ENCODE measurements at places on chromosomes 16 and 17.

- DNase-seq, result no peak
These were observed 24.9 kb downstream of the GP2 start for GRCh38 chr16:20302389-20302788.

- no peak for DNase-seq
These were observed 37.9 kb upstream of the ADCY7 start for GRCh38 chr16:50228364-50228868.

- DNase-seq, result no peak
These were observed 19.0 kb upstream of the NBR1 start for GRCh38 chr17:43151880-43152456.

GRCh38 chr16:25040543-25040942 is 25.4 kb upstream of the ARHGAP17 start:
- DNase-seq, result no peak

DNA sequence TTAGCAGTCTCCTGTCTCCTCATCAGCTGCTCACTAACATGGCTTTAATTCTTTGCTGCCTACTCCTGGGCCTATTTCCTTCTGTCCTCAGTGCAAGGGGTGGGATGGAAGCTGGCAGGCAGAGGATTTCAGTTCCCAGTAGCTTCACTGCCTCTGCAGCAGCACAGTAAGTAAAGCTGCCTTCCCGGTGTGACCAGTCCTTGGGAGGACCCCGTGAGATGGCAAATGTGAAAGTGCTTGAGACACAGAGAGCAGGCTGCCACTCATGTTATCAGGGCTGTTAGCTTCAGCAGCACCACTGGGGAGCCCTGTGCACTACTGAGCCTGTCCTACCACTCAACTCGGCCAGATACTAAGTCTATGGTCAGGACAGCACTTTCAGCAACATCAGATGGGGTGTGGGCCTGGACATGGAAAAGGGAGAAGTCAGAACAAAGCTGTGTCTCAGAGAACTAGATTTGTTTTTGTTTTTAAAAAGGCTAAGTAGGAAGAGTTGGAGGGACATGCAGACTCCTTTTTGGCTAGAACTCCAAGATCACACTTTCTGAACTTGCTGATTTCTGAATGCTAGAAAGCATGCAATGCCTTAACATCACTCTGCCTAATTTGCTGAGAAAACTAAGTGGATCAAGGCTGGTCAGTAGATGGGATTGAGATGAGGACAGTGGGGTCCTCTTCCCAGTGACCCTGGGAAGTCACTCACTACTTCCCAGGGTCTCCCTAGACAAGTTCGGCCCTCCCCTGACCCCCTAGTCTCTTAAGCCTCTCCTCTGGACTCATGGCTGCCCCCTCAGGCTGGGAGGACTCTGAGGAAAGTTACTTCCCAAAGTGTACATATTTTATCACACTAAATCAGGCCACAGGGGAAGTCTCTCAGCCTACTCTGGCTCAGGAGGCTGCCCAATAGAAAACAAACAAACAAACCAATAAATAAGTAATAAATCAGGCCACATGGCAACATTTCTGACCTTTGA is 1.1 kb downstream of the ACSF2 start:
- DNase-seq, result peak; percentile 62

GRCh38 chr17:47172696-47173565 is 16.2 kb downstream of the CDC27 start:
- no peak for DNase-seq

GRCh38 chr17:18377437-18378204 is at the start of gene EVPLL:
EVPLL (plus strand) TSS chr17:18377778; CDS start chr17:18380938, 3,160 bp downstream.
- no peak for DNase-seq

DNA sequence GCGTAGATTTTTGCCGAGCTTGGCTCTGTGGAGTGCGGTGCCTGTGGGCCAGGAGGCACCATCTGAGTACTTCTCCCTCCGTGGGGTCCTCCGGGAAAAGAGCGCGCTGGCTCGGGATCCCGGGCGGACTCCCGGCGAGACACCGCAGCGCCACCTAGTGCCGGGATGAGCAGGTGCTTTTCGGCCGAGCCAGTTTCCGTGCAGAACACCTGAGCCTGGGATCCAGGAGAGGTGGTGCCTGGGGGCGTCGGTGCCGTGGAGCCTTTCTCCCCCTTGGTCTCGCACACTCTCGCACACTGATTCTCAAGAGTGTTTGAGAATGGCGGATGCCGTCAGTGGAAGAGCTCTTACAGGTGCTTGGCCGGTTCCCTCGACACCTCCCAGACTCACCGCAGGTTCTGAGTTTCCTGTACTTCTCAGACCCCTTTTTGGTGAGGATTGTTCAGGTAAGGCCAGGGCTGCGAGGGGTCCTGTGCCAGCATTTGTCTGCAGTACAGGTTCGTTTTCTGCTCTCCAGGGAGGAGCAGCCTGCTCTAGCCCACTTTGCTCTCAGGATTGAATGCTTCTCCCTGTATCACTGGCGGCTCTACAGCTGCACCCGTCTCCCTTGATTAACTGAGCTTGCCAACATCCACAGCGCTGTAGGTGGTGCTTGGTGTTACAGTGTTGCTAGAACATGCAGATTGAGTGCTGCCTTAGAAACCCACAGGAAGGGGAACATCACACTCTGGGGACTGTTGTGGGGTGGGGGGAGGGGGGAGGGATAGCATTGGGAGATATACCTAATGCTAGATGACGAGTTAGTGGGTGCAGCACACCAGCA is 23.3 kb downstream of the TBCD start:
- DNase-seq, result peak; percentile 95

DNA sequence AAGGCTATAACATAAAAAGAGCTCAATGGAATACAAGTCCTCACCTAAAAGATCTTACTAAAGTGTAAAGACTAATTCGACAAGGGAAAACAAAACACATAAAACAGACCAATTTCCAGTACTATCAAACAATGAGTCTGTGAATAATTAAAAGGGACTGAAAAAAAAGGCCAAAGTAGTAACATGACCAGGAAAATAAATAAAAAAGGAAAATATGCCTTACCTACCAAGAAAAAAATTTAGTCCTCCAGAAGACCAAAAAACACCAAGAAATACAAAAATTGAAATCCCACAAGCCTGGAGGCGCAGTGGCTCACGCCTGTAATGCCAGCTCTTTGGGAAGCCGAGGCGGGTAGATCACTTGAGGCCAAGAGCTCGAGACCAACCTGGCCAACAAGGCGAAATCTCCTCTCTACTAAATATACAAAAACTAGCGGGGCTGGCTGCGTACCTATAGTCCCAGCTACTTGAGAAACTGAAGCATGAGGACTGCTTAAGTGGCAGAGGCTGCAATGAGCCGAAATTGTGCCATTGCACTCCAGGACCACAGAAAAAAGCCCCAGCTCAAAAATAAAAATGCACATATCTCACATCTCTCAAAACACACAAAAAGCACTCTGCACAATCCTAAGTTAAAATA is 60.8 kb downstream of the TEX14 start:
- DNase-seq, result no peak

DNA sequence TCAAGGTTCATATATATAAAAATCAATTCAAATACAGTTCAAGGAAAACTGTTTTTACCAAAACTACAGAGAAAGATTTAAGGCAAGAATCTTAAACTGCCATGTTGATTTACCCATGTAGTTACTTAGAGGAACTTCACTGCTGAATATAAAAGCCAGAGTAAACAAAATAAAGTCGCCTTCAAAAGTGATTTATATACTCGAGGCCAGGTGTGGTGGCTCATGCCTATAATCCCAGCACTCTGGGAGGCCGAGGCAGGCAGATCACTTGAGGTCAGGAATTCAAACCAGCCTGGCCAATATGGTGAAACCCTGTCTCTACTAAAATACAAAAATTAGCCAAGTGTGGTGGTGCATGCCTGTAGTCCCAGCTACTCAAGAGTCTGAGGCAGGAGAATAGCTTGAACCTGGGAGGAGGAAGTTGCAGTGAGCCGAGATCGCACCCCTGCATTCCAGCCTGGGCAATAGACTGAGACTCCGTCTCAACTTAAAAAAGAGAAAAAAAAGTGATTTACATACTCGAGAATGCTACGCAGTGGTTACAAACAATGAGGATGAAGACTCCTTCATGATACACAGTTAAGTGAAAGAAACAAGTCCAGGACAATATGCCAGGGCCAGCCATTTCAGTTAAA is 54.1 kb upstream of the CNEP1R1 start:
- DNase-seq, result no peak

GRCh38 chr17:60769327-60769726 is 91.7 kb downstream of the BCAS3 start:
- peak; percentile 22 for DNase-seq

- no peak for DNase-seq
These were observed 39.2 kb downstream of the GPATCH8 start for GRCh38 chr17:44464037-44464436.

DNA sequence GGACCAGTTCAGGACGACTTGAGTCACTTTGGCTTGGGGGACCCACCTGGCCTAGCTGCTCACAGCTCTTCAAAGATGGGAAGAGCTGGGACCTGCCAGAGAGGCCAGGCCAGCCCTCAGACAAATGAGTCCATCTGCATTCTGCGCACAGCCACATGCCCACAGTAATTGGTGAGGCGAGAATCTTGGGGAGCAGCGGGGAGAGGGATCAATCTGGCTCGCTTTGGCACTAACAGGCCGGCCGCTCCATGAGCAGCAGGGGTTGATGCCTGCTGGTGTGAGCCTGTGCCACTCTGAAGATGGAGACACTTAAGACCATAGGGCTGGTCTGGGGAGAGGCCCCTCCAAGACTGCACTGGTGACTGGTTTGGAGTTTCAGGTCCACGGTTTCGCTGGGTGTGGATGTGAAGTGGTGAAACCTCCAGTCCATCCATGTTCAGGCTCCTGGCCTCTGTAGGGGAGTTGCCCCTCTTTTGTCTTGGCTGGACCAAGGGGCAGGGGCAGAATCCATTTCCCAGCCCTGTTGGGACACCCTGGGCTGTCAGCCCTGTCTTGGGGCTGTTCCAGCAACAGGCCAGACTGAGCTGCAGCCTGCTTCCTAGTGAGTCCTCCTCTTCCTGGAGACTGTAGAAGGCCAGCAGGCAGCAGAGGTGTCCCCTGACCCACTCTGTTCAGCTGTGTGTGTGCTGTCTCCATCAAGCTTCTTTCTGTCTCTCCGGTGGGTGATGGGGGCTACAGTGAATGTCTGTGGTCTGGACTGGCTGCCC is 7.3 kb downstream of the CTRL start:
- no peak for DNase-seq

DNA sequence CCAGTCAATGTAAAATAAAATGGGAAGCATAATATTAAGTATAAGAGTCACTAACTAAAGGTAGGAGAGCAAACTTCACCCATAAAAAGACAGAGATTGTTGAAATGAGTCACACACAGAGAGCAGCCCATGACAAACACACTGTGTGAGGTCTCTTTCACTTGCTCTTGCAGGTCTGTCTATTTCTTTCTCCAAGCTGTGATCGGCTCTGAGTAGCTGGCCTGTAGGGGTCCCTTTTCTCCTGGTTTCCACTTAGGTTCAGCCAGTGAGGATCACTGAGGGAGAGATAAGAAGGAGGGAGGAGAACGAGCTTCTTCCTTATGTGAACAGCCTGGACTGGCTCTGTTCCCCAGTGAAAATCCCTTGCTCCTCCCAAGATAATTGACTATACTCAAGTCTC is 133.7 kb upstream of the HS3ST3A1 start:
- DNase-seq, result peak; percentile 23

GRCh38 chr16:77784441-77785372 is 3.7 kb upstream of the VAT1L start:
- no peak for DNase-seq

- DNase-seq, result peak; percentile 85
These were observed 5.4 kb upstream of the ICAM2 start for GRCh38 chr17:64025732-64026294.

DNA sequence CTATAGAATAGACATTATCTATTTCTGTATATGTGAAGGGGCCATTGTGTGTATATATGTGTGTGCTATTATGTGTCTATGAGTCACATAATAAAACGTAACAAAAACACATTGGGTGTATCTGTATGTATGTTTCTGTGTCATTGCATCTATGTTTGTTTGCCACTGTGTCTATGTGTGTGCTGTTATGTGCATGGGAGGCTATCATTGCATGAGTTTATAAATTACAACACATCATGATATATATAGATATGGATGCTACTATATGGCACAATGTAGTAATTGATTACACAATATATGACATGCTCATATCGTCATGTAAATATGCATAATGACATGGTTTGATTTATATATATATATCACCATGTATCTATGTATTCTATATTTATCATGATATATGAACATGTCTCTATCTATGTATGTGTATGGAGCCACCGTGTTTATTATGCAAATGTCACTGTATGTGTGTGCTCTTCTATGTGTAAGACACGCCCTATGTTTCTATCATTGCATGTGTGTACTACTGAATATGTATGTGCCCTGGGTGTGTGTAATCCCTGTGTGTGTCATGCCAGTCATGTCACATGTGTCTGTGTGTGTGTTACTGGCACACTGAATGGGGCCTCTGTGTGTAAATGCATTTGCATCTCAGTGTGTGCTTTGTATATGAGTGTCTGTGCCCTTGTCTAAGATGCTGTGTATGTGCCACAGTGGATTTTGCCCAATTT is 1.4 kb upstream of the TSPOAP1 start:
- no peak for DNase-seq

DNA sequence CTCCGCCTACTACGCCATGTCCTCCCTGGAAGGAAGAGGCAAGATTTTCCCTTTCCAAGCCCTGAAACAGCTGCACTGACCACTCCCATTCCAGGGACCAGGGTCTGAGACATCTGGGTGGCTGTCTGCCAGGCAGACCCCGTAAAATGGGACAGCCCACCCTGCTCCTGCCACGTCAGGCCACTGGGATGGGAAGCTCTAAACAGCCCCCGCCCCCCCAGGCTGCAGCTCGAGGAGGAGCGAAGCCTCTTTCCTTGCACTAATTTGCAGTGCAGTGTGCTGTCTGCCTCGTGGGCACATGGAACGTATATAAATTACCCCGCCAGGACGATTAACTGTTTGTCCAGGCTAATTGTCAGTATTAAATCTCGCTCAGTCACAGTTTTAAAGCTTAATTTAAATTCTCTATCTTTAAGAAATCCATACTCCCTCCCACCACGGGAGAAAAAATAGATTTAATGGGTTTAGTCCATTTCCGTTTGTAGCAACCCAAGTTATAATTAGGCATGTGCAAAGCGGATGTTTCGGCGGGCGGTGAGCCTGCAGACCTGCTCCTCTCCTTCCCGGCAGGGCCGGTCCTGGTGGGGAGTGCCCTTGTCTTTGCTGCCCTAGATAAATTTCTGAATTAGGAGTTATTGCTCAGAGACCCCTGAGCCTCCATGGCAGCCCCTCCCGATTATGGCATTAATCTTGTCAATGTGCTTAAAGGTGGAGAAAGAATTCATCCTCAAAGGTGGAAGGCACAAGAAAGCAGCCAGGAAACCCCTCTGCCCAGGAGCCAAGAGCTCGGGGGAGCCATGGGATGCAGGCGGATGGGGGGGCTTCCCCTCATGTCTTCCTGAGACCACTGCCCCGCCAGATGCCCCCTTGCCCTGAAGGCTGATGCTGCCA is 268.0 kb upstream of the TNRC6C start:
- no peak for DNase-seq

- DNase-seq, result peak; percentile 13
These were observed 10.9 kb downstream of the RABEP2 start for GRCh38 chr16:28913946-28914724.

Data from iPS-NIHi11 (cell line).